GM12892 (cell line): ENCODE measurements at places on chromosomes 4 and X.

GRCh38 chr4:94678896-94679295 is 78.9 kb upstream of the BMPR1B start:
- DNase-seq = no peak

GRCh38 chr4:153153339-153153871 is 50.8 kb upstream of the TRIM2 start:
- peak; percentile 36 for DNase-seq

DNA sequence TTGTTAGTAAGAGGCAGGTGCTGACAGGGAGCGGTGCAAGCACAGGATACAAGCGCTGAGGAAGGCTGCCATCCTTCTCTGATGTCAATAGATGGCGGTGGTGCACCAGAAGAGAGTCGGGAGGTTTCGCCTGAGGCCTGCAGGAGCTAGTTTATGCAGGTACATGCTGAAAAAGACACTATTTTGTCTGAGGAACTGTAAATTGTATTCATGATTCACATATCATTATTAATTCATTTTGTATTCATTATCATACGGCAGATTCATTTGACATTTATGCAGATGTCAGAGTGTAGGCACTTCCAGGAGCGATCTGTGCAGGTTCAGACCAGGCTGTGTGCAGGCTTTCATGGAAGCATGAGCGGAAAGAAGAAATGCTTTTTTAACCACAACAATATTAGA is 824.0 kb downstream of the STIM2 start:
- DNase-seq = no peak

- DNase-seq = peak; percentile 72
Measured at GRCh38 chr4:88007304-88008121, at the start of gene PKD2. Gene PKD2 (plus strand): TSS chr4:88007635. CDS start chr4:88007734, 99 bp downstream.

DNA sequence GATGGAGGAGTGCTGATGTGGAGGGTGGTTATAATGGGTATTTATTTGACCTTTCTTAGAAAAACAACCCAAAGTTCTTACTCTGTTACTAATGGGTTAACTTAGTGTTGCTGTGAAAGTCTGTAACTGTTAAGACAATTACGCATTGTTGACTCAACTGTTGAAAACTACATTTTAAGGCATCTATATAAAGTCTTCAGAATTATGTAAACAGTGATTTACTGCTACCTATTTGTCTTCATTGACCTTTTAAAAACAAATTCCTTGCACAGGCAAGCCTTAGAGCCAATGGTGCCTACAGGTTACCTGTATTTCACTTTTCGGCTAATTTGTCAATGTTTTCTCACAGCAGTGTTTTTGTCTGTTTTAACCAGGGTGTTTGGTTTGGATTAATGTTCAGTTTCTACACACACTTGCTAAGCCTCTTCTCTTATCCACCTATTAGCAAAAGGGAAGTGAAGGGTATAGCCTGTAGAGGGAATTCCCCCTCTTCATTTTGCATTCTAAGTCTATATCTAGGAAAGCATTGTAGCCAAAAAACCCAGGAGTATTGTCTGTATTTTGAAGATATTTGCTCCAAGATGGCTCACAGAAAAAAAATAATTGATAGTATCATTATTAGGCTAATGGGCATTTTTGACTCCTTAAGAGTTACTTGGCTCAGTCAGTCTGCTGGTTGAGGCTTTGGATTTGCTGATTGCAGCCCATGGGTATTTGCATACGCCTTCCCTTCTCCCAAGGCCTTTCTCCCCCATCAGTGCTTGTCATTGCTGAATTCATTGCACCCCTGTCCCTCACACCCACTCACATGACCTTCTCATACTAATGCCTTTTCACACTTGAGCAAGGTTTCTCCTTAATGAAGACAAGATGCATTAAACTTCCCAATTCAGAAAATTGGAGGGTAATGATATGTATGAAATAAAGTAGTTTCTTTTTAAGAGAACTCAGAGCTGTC is 30.5 kb downstream of the AFF1 start:
- no peak for DNase-seq

- no peak for DNase-seq
Measured at GRCh38 chr4:177667687-177668086, 225.4 kb upstream of the AGA start.
